Central memory CD8-positive, alpha-beta T cell (primary cell): ENCODE measurements at places on chromosomes 16 and 17.

DNA sequence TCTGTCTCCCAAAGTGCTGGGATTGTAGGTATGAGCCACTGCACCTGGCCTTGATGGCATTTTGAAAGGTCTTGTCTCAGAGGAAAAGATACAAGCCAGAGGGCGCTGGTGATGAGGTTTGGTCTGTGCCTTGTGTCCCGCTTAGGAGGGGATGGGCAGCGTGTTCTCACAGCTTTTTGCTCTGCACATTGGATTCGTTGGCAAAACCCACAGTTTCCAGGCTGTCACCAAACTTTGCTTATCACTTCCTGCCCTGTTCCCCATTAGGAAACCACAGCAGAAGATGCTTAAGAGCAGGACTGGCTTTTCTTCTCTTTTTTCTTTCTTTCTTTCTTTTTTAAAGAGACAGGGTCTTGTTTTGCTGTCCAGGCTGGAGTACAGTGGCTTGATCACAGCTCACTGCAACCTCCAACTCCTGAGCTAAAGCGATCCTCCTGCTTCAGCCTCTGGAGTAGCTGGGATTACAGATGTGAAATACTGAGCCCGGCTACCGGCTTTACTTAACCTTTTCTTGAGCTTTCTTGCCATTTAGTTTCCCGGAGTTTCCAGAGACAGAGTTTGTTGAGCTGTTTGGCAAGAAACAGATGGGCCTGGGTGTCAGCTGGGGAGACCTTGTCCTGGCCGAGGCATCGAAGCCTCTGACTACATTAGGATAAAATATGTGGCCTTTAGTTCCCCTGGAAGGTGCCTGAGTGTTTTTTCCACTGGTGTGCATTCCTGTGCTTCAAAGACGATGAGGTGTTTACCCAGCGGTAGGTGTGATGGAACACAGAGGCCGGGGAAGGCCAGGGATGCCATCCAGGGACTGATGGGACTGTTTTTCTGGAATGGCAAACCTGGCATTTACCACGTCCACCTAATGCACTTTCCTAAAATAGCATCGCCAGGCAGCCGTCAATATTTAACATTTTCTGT lies 112.9 kb downstream of the ABCC1 start:
- no peak overlapping the region for H3K4me3 ChIP-seq
- H3K27ac ChIP-seq, result no peak overlapping the region
- H3K4me1 ChIP-seq, result peaks cover 17% of the 10 kb centered on the region
- H3K27me3 ChIP-seq, result no peaks in the 10 kb centered on the region

GRCh38 chr17:1197781-1198490 lies 18.2 kb upstream of the ABR start:
- H3K27ac ChIP-seq, result peak overlapping the region; percentile 49
- peaks cover 6% of the 10 kb centered on the region for H3K36me3 ChIP-seq
- no peaks in the 10 kb centered on the region for H3K27me3 ChIP-seq
- H3K4me1 ChIP-seq, result peaks cover 48% of the 10 kb centered on the region
- DNase-seq, result peak; percentile 65
- H3K4me3 ChIP-seq, result peak overlapping the region; percentile 55

DNA sequence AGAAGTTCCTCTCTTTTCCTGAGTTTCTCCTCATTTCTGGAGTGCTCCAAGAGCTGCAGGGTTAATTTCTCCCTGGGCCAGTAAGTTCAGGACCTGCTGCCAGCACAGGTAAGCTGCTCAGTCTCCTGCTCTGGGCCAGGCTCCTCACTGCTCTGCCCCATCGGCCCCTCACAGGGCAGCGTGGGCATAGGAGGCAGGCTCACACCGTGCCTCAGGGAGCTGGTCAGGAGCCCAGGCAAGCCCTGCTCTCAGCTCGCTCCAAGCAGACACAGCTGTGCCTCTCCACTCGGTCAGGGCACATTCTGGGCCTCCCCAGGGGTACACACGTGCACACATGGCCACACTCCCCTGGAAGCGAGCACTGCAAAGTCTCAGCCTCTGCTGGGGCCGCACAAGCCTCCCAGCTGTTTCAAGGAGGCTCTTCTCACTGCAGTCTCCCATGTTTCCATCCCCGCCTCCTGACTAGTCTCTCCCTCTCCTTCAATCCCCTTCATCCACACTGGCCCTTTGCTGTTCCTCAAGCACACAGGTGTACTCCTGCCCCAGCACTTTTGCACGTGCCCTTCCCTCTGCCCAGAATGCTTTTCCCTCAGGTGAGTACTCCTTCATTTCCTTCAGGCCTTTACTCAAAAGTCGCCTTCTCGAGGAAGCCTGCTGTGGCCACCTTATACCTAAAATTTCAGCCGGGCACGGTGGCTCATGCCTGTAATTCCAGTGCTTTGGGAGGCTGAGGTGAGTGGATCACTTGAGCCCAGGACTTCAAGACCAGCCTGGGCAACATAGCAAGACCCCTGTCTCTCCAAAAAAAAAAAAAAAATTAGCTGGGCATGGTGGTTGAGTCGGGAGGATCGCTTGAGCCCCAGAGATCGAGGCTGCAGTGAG lies 53.2 kb downstream of the AKAP1 start:
- DNase-seq, result no peak
- no peaks in the 10 kb centered on the region for H3K4me1 ChIP-seq
- peaks cover 2% of the 10 kb centered on the region for H3K36me3 ChIP-seq
- H3K27me3 ChIP-seq, result peaks cover 14% of the 10 kb centered on the region
- H3K4me3 ChIP-seq, result no peak overlapping the region

- no peaks in the 10 kb centered on the region for H3K27me3 ChIP-seq
- DNase-seq, result no peak
- no peak overlapping the region for H3K4me3 ChIP-seq
- H3K4me1 ChIP-seq, result peaks cover 5% of the 10 kb centered on the region
- H3K27ac ChIP-seq, result no peak overlapping the region
These were observed 25.5 kb downstream of the SERPINF1 start for GRCh38 chr17:1787301-1787902.

DNA sequence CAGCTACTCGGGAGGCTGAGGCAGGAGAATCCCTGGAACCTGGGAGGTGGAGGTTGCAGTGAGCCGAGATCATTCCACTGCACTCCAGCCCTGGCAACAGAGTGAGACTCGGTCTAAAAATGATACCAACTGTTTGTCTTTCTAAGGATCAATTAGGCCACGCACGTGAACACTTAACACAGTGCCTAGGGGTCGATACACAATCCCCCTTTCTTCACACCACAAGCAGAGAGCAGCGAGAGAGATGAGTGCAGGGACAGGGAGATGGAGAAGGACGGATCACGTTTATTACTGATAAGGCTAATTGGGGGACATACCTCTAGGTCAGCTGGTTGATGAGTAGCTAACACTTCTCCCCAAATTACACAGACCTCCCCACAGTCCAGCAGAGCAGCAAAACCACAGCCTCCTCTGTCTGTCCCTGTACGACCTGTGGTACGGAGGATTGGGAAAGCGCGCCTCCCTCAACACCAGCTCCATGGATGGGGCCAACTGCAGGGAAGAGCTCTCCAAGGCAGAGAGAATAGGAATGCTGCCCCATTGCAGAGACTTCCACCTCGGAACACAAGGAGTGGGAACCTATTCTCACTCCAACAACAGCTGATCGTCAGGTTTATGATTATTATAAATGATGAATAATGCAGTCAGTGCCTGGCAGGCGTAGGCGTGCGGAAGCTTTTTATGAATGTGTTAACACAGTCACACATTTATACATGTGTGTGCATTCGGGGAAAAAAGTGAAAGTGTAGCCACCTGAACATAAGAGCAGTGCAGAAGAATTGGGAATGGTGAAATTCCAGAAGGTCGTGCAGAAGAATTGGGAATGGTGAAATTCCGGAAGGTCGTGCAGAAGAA lies 155.1 kb downstream of the C16orf95 start:
- H3K27me3 ChIP-seq, result no peaks in the 10 kb centered on the region
- peak overlapping the region; percentile 75 for H3K27ac ChIP-seq
- H3K36me3 ChIP-seq, result peaks cover 4% of the 10 kb centered on the region

DNA sequence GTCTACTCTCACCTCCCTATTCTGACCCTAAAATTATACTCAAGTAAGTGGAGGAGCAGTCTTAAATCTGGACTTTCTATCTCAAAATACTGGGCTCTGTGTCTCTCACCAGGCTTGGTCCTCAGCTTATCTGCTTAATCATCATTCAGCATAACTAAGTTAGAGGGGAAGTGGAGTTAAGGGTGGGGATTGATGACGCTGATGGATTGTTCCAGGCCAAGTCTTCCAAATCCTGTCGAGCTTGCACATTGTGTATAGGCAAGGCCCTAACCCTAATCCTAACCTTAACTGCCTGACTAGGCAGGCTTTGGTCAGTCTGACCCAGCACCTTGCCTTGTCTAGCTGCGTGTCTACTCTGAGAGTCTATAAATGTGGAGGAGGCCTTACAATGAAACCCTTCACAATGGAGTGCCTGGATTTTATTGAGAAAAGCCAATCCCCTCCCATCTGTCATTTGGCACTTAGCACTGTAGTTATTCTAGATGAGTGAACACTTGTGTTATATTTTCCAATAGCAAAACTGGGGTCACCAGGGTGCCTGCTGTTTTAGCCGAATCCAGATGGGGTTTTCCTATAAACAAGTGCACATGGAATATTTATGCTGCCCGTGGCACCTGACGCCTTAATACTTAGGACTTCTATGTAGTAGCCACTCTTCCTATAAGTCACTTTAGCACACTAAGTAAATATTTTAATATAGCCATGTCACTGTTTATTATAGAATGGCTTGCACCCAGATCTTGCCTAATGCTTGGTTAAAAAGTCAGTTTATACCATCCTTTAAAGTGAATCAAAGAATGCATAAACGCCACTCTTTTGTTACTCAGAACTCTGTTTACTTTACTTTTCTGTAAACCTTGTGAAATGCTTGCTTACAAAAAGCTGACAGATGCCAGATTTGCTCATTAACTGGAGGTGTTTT lies 193.2 kb upstream of the MYOCD start:
- no peaks in the 10 kb centered on the region for H3K4me1 ChIP-seq
- no peaks in the 10 kb centered on the region for H3K36me3 ChIP-seq
- H3K4me3 ChIP-seq, result no peak overlapping the region
- H3K27ac ChIP-seq, result no peak overlapping the region

DNA sequence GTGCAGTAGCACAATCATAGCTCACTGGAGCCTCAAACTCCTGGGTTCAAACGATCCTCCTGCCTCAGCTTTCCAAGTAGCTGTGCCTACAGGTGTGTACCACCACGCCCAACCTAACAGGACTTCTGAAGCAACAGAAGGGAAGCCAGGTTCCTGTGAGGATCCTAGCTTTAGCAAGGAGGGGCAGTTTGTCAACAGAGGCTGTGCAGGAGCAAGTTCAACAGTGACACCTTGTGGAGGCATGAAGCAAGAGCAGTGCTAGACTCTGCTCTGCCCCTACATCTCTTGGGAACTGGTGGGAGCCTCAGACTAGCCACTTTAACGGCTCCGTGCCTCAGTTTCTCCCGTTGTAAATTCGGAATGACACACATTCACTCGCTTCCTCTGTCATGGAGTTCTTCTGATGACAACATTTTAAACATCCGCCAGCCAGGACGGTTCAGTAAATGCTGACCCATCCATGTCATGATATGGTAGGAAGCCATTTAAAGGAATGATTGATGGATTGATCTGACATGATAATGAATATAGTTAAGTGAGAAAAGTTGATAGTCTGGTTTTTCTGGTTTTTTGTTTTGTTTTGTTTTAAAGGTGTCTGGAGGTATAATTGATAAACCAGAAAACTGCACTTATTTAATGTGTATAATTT lies 218.7 kb downstream of the MRTFB start:
- H3K27ac ChIP-seq, result no peak overlapping the region
- H3K4me3 ChIP-seq, result no peak overlapping the region
- no peak for DNase-seq
- no peaks in the 10 kb centered on the region for H3K27me3 ChIP-seq
- peaks cover 23% of the 10 kb centered on the region for H3K36me3 ChIP-seq

GRCh38 chr16:87145181-87146176 lies 171.7 kb downstream of the C16orf95 start:
- H3K27me3 ChIP-seq, result no peaks in the 10 kb centered on the region
- DNase-seq, result no peak
- peaks cover 4% of the 10 kb centered on the region for H3K4me1 ChIP-seq
- no peak overlapping the region for H3K27ac ChIP-seq
- H3K4me3 ChIP-seq, result no peak overlapping the region

- peak; percentile 42 for DNase-seq
- H3K27ac ChIP-seq, result no peak overlapping the region
- no peaks in the 10 kb centered on the region for H3K27me3 ChIP-seq
- peaks cover 17% of the 10 kb centered on the region for H3K4me1 ChIP-seq
These were observed 5.5 kb upstream of the SLC25A35 start for GRCh38 chr17:8300627-8301242.

DNA sequence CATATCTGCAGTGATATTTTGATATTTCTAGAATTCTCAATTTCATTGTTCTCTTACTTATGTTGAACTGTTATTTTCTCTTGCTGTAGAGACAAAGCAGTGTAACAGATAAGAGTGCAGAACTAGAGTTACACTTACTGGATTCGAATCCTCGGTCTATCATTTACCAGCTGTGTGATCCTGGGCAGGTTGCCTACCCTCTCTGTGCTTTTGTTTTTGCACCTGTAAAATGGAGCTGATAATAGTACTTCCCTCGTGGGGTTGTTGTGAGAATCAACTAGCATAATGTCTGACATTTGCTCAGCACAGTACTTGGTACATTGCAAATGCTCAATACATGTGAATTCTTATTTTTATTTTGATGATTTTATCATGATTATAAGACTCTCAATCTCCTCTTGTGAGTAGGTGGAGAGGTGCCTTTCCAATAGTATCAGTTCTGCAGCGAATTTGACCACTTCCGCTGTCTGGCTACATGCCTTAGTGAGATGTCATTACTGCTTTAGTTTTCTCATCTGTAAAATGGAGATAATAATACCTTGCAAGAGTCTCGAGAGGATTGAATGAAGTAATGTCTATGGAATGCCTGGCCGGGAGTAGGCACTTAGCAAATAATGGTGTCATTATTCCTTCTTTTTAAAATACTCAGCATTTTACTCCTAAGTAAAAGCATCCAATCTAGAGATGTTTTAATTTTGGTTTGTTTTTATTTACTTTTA lies 312.2 kb upstream of the MAF start:
- H3K27me3 ChIP-seq, result peaks cover 42% of the 10 kb centered on the region
- no peak overlapping the region for H3K27ac ChIP-seq
- peaks cover 1% of the 10 kb centered on the region for H3K36me3 ChIP-seq
- H3K4me1 ChIP-seq, result no peaks in the 10 kb centered on the region
- H3K4me3 ChIP-seq, result no peak overlapping the region

- H3K27ac ChIP-seq, result no peak overlapping the region
- DNase-seq, result no peak
- H3K36me3 ChIP-seq, result peaks cover 2% of the 10 kb centered on the region
- H3K27me3 ChIP-seq, result peaks cover 89% of the 10 kb centered on the region
These were observed 146.2 kb downstream of the ENGASE start for GRCh38 chr17:79220713-79221291.

DNA sequence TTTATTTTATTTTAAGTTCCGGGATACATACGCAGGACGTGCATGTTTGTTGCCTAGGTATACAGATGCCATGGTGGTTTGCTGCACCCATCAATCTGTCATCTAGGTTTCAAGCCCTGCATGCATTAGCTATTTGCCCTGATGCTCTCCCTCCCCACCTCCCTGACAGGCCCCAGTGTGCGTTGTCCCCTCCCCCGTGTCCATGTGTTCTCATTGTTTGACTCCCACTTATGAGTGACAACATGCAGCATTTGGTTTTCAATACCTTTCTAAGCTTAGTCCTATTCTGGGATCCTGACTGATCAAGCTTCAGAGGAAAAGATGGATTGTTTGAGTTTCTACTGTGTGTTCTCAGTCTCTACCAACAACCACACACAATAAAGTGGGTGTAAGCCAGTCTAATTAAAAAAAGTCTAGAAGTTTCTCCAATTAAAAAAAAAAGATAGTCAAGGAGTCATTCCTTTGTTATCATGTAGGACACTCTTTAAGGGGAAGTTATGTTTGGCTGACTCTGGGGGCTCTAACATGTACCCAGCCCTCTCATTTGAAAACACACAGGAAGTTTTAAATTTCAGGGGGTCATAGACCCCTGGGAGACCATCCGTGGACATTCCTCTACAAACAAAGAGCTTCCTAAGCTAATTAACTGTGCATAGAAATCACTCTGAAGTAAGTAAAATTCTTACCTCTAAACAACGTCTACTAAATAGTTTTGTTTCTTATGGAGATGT lies 66.3 kb upstream of the ADAMTS18 start:
- no peak for DNase-seq
- H3K4me3 ChIP-seq, result no peak overlapping the region
